ENCODE measurements at places on chromosomes 5 and 9.

GRCh38 chr5:83471405-83472212 lies at the start of gene VCAN:
Gene VCAN, plus strand, starts transcription at chr5:83471744. Its CDS starts 11,775 bp downstream, at chr5:83483519.
- no peak for DNase-seq

DNA sequence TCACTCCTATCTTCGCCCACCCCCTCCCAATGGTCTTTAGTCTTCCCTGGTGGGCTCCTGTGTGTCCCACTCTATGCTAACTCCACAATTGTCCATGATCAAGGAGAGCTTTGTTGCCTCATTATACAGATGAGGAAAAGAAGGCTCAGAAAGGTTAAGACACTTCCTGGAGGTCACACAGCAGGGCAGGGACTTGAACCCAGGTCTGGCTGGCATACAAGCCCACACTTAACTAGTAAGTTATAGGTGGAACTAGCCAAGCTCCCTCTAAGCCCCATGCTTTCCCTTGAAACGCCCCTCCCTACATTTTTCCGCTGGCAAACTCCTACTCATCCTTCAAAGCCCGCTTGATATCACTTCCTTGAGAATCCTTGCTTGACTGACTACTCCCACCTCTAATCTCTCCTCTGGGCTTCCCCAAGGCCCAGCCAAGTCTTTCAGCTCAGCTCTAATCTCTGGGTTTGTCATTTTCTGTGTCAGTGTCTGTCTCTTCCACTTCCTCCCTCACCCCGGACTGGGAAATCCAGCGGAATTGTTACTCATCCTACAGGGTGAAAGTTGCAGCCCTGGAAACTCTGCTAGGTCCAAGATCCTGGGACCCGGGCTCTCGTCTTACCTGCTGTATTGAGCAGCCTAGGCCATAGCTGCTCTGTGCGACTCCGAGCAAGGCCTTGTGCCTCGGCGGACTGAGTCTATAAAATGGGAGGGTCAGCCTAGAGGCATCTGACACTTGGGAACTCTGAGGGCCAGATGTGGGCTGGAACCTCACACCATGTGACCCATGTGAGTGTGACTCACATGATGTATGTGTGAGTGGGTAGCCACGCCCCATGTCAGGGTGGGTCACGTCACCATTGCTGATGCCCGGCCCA lies 144.5 kb downstream of the GAPVD1 start:
- no peak for DNase-seq

GRCh38 chr5:68373050-68373449 lies 157.5 kb downstream of the PIK3R1 start:
- DNase-seq = no peak

- DNase-seq = no peak
Measured at GRCh38 chr5:72452515-72453245, 54.5 kb downstream of the ZNF366 start.

- no peak for DNase-seq
Measured at GRCh38 chr5:149153751-149154610, 12.7 kb downstream of the ABLIM3 start.

DNA sequence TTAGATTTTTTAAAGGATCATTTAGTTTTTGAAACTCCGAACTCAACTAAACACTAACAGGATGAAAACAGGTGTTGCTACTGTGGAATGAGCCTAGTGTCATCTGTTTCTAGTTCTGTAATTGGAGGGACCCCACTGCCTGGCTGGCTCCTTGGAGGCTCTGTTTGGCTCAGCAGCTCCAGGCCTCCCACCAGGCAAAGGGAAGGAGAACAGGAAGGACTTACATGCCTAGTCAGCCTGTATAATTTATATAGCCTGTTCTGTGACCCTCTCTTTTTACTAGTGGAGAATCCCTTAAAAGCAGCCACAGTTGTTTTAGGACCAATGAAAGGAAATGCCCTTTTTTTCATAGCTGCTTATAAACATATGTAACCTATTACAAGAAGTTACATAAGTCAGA lies 21.1 kb upstream of the C5orf24 start:
- DNase-seq = no peak

- DNase-seq = no peak
Measured at GRCh38 chr9:120863833-120864232, 13.2 kb downstream of the PHF19 start.
